Glomerular endothelial cell (primary cell): ENCODE measurements at places on chromosomes 6 and 20.

DNA sequence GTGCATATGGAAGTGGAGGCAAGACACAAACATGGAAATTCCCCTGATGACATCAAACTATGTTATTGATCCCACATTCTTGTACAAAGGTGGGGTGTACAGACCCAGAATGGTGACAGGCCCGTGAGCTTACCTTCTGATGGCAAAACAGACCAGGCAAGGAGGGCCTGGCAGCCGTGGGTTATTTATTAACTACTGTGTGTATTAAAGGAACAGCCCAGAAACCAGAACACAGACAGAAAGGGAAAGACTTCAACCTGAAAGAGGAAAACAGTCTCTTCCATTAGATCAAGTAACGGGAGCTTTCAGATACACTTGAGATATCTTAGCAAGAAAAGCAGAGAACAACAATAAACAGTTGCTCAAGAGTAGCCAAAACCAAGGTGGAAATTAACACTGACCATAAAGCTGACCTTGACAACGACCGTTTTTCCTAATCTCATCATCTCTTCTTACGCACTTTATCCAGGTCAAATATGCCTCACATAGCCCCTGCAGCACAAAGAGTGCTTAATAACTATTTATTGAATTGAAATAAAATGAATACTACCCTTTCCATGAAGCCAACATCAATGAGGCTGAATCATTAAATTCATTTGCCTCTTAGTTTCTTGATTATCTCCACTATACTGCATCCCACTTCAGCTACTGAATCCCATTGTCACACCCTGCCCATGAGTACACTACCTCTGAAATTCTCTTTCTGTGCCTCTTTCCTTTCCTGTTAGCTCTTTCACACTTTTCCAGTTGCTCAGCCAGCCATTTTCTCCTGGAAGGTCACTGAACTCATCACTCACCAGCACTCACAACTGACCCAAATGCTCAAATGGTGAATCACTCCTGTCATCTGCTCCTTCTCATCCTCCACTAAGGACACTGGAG, 67.4 kb downstream of the MOXD1 start:
- DNase-seq, result no peak

GRCh38 chr6:159939591-159940016, 29.3 kb upstream of the IGF2R start:
- no peak for DNase-seq

- no peak for DNase-seq
These were observed 72.6 kb upstream of the RNF24 start for GRCh38 chr20:4087923-4088322.

DNA sequence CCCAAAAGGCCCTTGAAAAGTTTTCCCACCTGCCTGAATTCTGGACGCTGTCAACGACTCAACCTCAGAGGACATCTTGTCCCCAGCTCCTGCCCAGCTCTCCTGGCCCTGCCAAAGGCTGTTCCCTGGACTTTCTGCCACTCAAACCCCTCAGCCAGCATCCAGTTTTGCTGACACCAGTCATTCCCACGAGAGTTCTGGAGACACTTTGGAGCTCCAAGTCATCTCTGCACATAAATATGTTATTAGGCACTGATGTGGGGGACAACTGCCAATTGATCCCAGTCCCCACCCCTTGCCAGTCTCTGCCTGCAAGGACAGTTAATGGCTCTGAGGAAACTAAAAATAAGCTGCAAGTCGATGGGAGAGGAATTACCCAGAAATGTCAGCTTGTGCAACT, 38.9 kb upstream of the KCNB1 start:
- no peak for DNase-seq

DNA sequence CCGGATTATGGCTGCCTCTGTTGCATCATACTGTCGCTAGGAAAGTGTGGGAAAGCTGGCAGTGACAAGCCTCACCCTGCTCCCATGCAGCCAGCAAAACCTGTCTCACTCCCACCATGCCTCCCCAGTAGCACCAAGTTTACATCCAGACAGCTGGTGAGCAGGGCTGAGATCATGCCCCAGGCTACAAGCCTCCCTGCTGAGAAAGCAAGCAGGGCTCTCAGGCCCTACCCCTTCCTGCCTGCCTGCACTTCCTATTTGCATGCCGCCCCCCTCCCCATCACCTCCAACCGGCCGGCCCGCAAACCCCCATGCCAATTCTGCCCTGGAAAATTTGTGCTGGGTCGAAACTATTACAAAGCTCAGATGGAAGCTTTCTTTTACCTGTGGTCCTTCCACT, 408.2 kb upstream of the FKBP1C start:
- DNase-seq, result no peak

- no peak for DNase-seq
These were observed 62.1 kb downstream of the SLC24A3 start for GRCh38 chr20:19274412-19275015.

DNA sequence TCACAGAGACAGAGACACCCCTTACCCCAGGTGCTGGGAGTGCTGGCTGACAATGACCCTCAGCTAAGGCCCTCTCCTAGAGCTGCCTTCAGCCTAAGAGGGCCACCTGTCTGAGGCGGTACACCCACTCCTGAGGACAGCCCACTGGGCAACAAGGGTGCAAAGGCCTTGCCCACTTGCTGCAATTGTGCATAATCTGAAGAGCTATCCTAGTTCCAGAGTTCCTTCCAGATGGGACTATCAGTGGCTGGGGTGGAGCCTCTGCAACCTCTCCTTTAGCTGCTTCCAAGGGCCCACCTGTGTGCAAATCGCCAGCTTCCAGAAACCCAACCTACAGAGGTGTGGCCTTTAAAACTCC, 87.5 kb downstream of the PREX1 start:
- no peak for DNase-seq

- no peak for DNase-seq
These were observed 170.1 kb upstream of the ZFP64 start for GRCh38 chr20:52361650-52362049.

DNA sequence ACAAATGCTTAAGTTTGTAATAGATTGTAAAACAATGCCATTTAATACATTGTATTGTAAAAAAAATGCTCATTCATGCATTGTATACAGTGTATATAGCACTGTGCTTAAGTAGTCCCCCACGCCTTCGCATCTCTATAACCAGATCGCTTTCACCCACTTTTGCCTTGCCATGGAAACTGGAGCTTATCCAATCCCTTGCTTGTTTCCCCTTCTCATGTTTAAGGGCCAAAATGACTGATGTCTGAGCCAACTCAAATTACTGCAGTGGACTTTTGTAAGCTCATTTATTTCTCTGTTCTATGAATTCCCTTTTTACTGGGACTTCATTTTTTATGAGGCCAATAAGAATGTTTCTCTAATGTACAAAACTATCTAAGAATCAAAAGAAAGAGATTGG, 730.9 kb upstream of the GJE1 start:
- no peak for DNase-seq

GRCh38 chr6:55239099-55239498, 64.8 kb downstream of the HCRTR2 start:
- DNase-seq, result no peak

DNA sequence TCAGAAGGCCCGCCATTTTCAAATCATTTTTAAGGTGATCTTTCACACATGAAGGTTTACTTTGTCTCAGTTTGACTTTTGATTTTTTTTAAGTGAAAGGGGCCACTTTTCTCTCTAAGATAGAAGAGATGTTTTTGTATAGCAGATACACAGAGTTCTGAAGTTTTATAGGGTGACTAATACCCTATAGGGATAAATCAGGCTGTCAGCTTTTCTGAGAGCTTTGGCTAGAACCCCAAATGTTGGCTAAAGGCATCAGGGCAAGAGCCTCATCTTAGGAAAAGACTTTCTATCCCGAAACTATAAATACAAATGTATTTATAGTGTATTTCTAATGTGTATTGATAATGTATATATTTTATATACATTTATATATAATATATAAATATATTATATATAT, 181.4 kb downstream of the TBX18 start:
- no peak for DNase-seq

DNA sequence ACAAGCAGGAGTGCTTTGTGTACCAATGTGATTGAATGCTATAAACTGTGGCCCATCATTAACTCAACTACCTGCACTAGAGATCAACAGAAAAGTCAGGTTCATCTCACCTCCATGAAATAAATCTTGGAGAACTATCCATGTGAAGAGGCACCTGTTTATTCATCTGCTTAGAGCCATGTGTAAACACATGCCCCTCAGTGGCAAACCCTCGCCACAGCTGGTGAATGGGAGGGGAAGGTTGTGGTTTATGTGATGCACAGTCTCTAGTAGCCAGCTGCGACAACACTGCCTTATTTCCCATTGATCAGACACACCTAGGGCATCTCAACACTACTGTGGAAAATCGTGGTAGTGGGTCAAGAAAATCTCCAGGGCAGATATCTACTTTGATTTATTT, 640.2 kb downstream of the PTPRT start:
- DNase-seq, result no peak

DNA sequence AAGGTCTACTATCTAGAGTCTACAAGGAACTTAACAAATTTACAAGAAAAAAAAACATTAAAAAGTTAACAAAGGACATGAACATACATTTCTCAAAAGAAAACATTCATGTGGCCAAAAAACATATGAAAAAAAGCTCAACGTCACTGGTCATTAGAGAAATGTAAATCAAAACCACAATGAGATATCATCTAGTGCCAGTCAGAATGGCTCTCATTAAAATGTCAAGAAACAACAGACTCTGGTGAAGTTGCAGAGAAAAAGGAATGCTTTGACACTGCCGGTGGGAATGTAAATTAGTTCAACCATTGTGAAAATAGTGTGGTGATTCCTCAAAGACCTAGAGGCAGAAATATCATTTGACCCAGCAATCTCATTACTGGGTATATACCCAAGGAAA, 48.3 kb downstream of the OGFRL1 start:
- no peak for DNase-seq

DNA sequence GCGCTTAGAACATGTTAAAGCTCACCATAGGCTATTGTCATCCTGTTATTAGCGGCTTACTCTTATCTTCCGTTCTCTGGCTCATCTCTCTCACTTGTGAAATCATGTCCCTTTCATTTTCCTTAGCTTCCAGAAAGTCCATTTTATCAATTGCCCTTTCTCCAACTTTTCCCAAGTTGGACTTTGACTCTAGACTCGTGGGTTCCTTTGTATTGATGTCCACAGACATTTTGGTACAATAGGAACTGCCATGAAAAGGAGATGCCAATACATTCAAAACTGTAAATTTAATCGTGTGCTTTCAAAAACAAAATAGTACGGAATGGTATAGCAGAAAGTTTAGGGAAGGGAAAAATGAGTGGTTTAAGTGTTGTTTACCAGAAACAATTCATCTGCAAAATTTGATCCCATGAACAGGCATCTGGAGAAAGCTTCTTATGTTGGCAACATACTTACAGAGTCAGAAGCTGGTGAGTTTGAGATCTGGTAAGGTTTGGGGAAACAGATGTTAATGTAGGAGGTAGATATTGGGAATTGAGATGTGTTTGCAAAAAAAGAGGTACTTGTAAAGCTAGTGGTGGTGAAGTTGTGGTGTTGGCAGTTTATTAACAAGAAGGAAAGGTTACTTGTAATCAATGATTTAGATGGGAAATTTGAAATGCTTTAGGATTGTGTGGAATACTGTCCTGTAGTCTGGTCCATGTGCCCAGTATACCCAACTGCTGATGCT, 10.2 kb upstream of the HIVEP1 start:
- no peak for DNase-seq

DNA sequence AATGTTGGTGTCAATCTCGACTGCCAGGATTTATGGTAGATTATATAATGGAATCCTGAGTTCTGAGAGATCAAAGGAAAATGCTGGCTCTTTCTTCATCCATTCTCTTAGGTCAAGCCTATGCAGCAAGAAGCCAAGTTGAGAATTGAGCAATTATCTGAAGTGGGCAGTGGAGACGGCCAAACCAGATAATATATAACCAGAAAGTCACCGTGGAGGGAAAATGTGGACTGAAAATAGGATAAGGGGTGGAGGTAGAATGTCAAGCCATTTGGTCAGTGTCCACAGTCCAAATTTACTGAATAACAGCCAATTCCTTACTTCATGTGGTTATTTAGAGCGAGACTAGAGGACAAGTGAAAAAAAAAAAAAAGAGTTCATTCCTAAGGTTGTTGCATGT, 107.8 kb upstream of the ESR1 start:
- DNase-seq, result no peak

DNA sequence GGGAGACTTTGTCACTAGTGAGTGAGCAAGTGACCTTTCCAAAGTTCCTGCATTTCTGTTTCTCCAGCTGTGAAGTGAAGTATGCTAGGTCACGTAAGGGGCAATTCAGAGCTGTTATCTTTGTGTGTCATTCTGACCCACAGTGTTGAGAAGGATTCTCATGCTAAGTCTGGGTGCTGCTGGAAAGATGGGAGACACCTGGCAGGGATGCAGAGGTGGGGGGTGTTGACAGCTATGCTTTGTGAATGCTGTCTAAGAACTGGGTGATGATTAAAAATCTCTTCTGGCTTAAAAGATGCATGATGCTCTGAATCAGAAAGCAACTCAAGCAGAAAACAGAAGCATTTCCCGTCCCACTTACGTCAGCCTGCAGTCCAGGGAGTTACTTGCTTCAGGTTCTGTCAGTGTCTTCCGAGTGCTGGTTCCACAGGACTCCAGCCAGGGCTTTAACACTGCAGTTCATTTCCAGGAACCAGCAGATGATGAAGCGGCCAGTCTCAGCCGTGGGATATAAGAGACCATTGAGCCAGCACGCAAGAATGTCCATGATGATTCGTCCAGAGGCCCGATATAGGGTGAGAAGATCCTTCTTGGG, 30.9 kb upstream of the ASXL1 start:
- no peak for DNase-seq

- no peak for DNase-seq
These were observed 160.6 kb downstream of the IBTK start for GRCh38 chr6:82086944-82087343.

- DNase-seq, result no peak
These were observed 79.3 kb downstream of the PSMB1 start for GRCh38 chr6:170473801-170474200.
